ENCODE measurements at places on chromosomes 6 and 20.

GRCh38 chr20:22438926-22439325 lies 145.4 kb downstream of the FOXA2 start:
- H3K4me3 ChIP-seq, result no peak overlapping the region
- no peaks in the 10 kb centered on the region for H3K36me3 ChIP-seq
- DNase-seq, result no peak
- no peaks in the 10 kb centered on the region for H3K4me1 ChIP-seq

GRCh38 chr6:29656157-29656556 lies 735 bp upstream of the MOG start:
- H3K4me1 ChIP-seq, result peaks cover 4% of the 10 kb centered on the region
- DNase-seq, result no peak
- peaks cover 17% of the 10 kb centered on the region for H3K27me3 ChIP-seq
- H3K36me3 ChIP-seq, result no peaks in the 10 kb centered on the region
- H3K27ac ChIP-seq, result no peak overlapping the region

DNA sequence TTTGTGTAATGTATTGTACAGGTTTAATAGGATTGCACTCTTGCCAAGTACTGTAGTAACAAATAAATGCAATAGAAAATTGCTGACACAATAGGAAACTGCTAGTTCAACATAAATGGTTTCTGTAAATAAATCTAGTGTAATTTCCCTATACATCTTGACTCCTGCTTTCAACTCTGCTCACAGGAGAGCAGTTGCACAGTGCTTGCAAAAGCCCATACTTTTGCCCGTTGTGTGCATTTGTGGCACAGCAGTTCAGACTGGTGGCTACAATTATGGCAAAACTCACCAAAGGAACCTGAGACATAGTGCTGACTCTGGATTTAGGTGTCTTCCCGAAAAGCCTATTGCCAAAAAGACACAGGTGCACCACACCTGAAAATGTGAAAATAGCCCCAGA lies 953.3 kb upstream of the SLC35B3 start:
- no peak overlapping the region for H3K4me3 ChIP-seq
- H3K36me3 ChIP-seq, result no peaks in the 10 kb centered on the region
- DNase-seq, result no peak
- H3K27ac ChIP-seq, result no peak overlapping the region
- no peaks in the 10 kb centered on the region for H3K4me1 ChIP-seq

DNA sequence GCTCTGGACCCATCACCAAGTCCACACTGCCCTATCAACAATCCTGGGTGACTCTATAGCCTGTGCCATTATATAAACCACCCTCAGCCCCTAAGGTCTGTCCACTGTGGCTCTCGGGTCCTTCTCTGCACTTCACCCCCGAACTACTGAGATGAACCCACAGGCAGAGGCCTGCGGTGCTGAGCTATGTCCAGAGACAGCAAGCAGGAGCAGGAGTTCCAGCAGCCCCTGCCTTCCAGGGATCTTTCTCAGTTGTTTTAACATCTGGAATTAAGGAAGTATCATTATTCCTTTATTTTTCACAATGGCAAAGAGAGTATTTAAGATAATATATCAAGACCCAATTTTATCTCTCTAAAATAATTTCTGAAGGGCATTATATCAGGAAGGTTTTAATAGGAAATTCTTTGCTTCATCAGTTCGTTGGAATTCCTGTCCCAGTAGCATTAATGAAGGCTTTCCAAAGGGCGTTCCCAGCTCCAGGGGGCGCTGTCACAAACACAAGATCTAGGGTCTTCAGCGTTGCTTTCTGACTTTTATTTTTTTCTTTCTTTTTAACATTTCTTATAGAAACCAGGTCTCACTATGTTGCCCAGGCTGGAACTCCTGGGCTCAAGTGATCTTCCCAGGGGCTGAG lies 27.3 kb downstream of the RRBP1 start:
- no peak for DNase-seq
- H3K36me3 ChIP-seq, result peaks cover 6% of the 10 kb centered on the region
- no peak overlapping the region for H3K27ac ChIP-seq
- H3K4me3 ChIP-seq, result no peak overlapping the region
- H3K27me3 ChIP-seq, result no peaks in the 10 kb centered on the region
- peaks cover under 1% of the 10 kb centered on the region for H3K4me1 ChIP-seq

DNA sequence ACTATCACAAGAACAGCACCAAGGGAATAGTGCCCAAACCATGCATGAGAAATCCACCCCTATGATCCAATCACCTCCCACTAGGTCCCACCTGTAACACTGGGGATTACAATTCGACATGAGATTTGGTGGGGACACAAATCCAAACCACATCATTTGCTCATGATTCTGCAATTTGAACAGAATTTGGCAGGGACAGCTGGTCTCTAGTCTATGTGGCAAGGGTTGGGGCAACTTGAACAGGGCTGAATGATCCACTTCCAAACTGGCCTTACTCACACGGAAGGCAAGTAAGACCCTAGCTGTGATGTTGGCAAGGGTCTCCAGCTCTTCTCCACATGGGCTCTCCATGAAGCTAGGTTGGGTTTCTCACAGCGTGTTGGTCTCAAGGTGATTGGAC lies 10.1 kb upstream of the FKBP5 start:
- H3K27me3 ChIP-seq, result no peaks in the 10 kb centered on the region
- H3K36me3 ChIP-seq, result no peaks in the 10 kb centered on the region
- DNase-seq, result no peak
- H3K4me3 ChIP-seq, result no peak overlapping the region
- H3K27ac ChIP-seq, result no peak overlapping the region
- H3K4me1 ChIP-seq, result no peaks in the 10 kb centered on the region

DNA sequence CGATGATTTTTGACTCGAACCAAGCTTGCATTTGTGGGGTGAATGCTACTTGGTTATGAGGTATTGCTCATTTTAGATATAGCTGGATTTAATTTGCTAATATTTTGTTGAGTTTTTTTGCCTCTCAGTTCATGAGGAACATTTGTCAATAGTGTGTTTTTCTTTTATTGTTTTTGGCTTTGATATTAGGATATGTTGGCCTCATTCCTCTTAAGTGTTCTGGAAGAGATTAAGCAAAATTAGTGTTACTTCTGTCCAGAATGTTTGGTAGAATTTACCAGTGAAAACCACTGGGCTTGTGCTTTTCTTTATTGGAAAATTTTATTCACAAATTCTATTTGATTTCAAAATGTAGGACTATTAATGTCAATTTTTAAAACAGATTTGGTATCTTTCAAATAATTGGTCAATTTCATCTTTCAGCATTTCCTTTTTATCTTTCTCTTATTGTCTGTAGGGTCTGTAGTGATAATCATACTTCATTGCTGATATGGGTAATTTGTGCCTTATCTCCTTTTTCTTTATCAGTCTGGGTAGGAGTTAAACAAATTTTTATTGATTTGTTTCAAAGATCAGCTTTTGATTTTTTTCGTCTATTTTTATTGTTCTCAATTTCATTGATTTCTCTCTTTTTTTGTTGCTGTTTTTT lies 14.1 kb downstream of the AIG1 start:
- H3K36me3 ChIP-seq, result no peaks in the 10 kb centered on the region
- H3K27ac ChIP-seq, result no peak overlapping the region
- no peaks in the 10 kb centered on the region for H3K4me1 ChIP-seq
- DNase-seq, result no peak
- H3K27me3 ChIP-seq, result no peaks in the 10 kb centered on the region

GRCh38 chr6:162829013-162829742 lies 101.4 kb downstream of the PACRG start:
- no peak overlapping the region for H3K27ac ChIP-seq
- no peak for DNase-seq
- H3K27me3 ChIP-seq, result no peaks in the 10 kb centered on the region
- H3K36me3 ChIP-seq, result no peaks in the 10 kb centered on the region

GRCh38 chr6:55319961-55320695 lies 7.1 kb upstream of the GFRAL start:
- no peak for DNase-seq
- no peak overlapping the region for H3K27ac ChIP-seq
- no peak overlapping the region for H3K4me3 ChIP-seq
- no peaks in the 10 kb centered on the region for H3K27me3 ChIP-seq
- H3K4me1 ChIP-seq, result no peaks in the 10 kb centered on the region

GRCh38 chr6:26306232-26306631 lies 58.8 kb upstream of the BTN3A2 start:
- no peaks in the 10 kb centered on the region for H3K27me3 ChIP-seq
- peaks cover 5% of the 10 kb centered on the region for H3K4me1 ChIP-seq
- H3K36me3 ChIP-seq, result no peaks in the 10 kb centered on the region
- DNase-seq, result no peak
- no peak overlapping the region for H3K27ac ChIP-seq
- H3K4me3 ChIP-seq, result no peak overlapping the region

DNA sequence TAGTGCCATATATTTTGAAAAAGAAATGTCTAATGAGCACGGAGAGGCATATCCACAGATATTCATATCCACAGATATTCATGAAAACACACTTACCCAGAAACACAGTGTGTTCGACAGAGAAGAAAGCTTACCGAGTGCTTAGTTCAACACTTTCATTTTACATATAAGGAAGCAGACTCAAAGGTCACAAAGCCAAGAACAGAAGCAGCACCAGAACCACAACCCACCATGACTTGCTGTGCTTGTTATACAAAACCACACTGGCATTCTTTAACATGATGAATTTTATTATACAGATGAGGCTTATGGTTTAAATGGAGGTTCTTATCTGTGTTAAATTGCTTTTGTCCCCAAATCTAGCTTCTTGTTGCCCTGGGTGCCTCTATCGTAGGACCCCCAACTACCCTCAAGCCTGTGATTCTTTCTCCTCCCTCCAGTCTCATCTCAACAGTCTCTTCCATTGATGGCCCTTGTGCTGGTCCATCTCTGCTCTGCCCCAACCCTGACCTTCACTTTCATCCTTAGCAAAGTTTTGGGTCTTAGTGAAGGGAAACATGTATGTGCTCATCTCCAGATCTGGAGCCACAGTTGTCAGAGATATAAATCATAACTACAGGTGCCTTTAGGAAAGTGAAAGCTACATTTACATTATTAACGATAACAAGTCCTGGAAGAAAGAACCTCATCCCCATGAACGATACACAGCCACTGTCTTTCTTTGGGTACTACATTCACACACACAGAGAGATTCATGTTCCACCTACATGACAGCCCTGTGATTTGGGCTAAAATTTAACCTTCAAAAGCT lies 40.0 kb downstream of the SF3B5 start:
- H3K27me3 ChIP-seq, result no peaks in the 10 kb centered on the region
- peak overlapping the region; percentile 54 for H3K27ac ChIP-seq
- H3K36me3 ChIP-seq, result no peaks in the 10 kb centered on the region

DNA sequence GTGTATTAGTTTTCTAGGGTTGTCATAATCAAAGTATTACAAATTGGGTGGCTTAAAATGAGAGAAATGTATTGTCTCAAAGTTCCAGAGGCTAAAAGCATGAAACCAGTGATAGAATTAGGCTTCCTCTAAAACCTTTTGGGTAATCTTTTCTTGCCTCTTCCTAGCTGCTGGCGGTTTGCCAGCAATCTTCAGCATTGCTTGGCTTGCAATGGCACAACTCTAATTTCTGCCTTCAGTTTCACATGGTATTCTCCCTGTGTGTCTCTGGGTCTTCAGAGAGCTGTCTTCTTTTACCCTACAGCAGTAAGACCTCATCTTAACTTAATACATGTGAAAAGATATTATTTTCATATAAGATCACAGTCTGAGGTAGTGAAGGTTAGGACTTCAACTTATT lies 479.1 kb upstream of the GJE1 start:
- H3K27me3 ChIP-seq, result no peaks in the 10 kb centered on the region
- DNase-seq, result no peak
- no peak overlapping the region for H3K27ac ChIP-seq
- H3K4me3 ChIP-seq, result no peak overlapping the region

- no peak for DNase-seq
- H3K27ac ChIP-seq, result no peak overlapping the region
- peaks cover 4% of the 10 kb centered on the region for H3K27me3 ChIP-seq
- no peaks in the 10 kb centered on the region for H3K4me1 ChIP-seq
Measured at GRCh38 chr6:1184318-1184717, 127.6 kb upstream of the FOXQ1 start.

- H3K27ac ChIP-seq, result no peak overlapping the region
- H3K4me1 ChIP-seq, result no peaks in the 10 kb centered on the region
- no peaks in the 10 kb centered on the region for H3K36me3 ChIP-seq
Measured at GRCh38 chr20:60906555-60906954, 345.5 kb upstream of the CDH4 start.

DNA sequence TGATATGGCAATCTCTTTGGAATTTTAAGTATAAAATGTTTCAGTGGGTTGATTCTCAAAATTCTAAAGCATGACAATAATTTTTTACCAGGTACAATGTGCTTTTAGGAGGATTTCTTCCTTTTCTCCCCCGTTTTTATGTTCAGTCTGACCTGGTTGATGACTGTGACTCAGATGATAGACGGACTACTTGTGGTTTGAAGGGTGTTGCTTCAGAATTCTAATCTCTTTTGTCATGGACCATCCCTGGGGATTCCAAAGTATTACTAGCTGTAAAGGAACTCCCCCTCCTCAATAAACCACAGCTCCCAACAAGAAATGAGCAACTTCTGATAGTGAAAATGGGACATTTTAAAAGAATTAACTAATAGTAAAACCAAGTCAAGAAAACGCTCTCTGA lies 34.9 kb upstream of the TNFAIP3 start:
- H3K27me3 ChIP-seq, result no peaks in the 10 kb centered on the region
- no peak overlapping the region for H3K4me3 ChIP-seq
- H3K4me1 ChIP-seq, result peaks cover 13% of the 10 kb centered on the region
- H3K27ac ChIP-seq, result no peak overlapping the region
- H3K36me3 ChIP-seq, result no peaks in the 10 kb centered on the region

DNA sequence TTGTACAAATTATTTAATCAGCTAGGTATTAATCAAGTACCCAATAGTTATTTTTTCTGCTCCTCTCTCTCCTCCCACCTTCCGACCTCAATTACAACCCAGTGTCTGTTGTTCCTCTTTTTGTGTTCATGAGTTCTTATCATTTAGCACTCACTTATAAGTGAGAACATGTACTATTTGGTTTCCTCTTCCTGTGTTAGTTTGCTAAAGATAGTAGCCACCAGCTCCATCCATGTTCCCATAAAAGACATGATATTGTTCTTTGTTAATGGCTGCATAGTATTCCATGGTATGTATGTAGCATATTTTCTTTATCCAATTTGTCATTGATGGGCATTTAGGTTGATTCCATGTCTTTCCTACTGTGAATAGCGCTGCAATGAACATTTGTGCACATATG lies 652.8 kb upstream of the CITED2 start:
- H3K4me1 ChIP-seq, result no peaks in the 10 kb centered on the region
- no peak overlapping the region for H3K27ac ChIP-seq
- no peaks in the 10 kb centered on the region for H3K27me3 ChIP-seq
- H3K4me3 ChIP-seq, result no peak overlapping the region
- DNase-seq, result no peak

GRCh38 chr20:8536262-8536618 lies 404.2 kb downstream of the PLCB1 start:
- no peaks in the 10 kb centered on the region for H3K27me3 ChIP-seq
- no peak overlapping the region for H3K4me3 ChIP-seq
- H3K4me1 ChIP-seq, result no peaks in the 10 kb centered on the region
- no peak for DNase-seq
- no peak overlapping the region for H3K27ac ChIP-seq

DNA sequence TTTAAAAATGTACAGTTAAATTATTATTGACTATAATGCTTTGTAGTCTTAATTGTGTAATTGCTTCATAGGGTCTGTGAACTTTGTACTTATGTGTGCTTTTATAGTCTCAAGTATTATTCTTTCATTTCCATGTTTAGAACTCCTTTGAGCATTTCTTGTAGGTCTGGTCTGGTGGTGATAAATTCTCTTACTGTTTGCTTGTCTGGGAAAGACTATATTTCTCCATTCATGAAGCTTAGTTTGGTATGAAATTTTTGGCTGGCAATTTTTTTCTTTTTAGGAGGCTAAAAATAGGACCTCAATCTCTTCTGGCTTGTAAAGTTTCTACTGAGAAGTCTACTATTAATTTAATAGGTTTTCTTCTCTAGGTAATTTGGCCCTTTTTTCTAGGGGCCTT lies 67.4 kb downstream of the CCDC170 start:
- H3K27me3 ChIP-seq, result no peaks in the 10 kb centered on the region
- H3K36me3 ChIP-seq, result no peaks in the 10 kb centered on the region

- no peak overlapping the region for H3K27ac ChIP-seq
- no peak for DNase-seq
Measured at GRCh38 chr6:125066140-125066539, 87.4 kb upstream of the TPD52L1 start.

Data from CD4-positive, alpha-beta T cell (primary cell).